Liver (tissue), 10 donors: ENCODE measurements at places on chromosomes 7 and 10. TPM values are rescaled to one million over a fixed set of nuclear protein-coding genes. Genes with fewer than 3 reads are reported as not detected.

Gene STEAP1B
- 0.28 TPM for total RNA-seq

Gene OR2A7
- total RNA-seq = 1.6 TPM

Gene ETV1
- total RNA-seq = 3.4 TPM

Gene GNAI1
- 22.5 TPM for total RNA-seq

Gene RBP3
- not detected for total RNA-seq

Gene DDC
- 74.9 TPM for total RNA-seq

Gene MOGAT3
- 4.2 TPM for total RNA-seq

Gene INSYN2A
- total RNA-seq = not detected

Gene CCDC6
- 14.3 TPM for total RNA-seq

Gene TRIM74
- 0.50 TPM for total RNA-seq

Gene LDB3
- total RNA-seq = 0.42 TPM

Gene CPVL
- 12.0 TPM for total RNA-seq

Gene GOLGA7B
- 0.59 TPM for total RNA-seq

Gene CLDN4
- 1.4 TPM for total RNA-seq

Gene CRYGN
- under 0.01 TPM for total RNA-seq

Gene MALRD1
- total RNA-seq = 0.59 TPM

Gene HOXA7
- total RNA-seq = under 0.01 TPM

Gene ABCB1
- total RNA-seq = 53.2 TPM

Gene AOAH
- 26.7 TPM for total RNA-seq

Gene HTR5A
- not detected for total RNA-seq

Gene ZNF503
- 1.6 TPM for total RNA-seq

Gene LRRD1
- not detected for total RNA-seq

Gene TRDMT1
- 2.4 TPM for total RNA-seq

Gene ACSL5
- 201 TPM for total RNA-seq

Gene KLLN
- total RNA-seq = 0.42 TPM

Gene CADPS2
- total RNA-seq = 41.1 TPM

Gene PLEKHS1
- not detected for total RNA-seq

Gene PILRA
- total RNA-seq = 3.5 TPM

Gene FOXL3
- not detected for total RNA-seq

Gene DKK1
- 0.08 TPM for total RNA-seq

Gene DNAJC12
- 16.4 TPM for total RNA-seq

Gene ITIH2
- 1,345 TPM for total RNA-seq

Gene MMD2
- not detected for total RNA-seq

Gene AKR1C2
- 129 TPM for total RNA-seq

Gene DLX6
- total RNA-seq = not detected

Gene PTPN20
- total RNA-seq = 1.4 TPM

Gene ZNF22
- total RNA-seq = 19.3 TPM

Gene HECW1
- not detected for total RNA-seq

Gene SLC18A2
- 0.92 TPM for total RNA-seq

Gene NKX1-2
- not detected for total RNA-seq

Gene MRLN
- not detected for total RNA-seq

Gene OR6B1
- total RNA-seq = 0.05 TPM

Gene NXPH1
- not detected for total RNA-seq

Gene WASHC2A
- 18.8 TPM for total RNA-seq

Gene TMEM72
- total RNA-seq = 0.33 TPM

Gene ADRA2A
- 0.50 TPM for total RNA-seq

Gene ZNF467
- 2.8 TPM for total RNA-seq

Gene RPEL1
- not detected for total RNA-seq

Gene PRF1
- 2.8 TPM for total RNA-seq

Gene LGI1
- 1.2 TPM for total RNA-seq

Gene JAZF1
- 17.8 TPM for total RNA-seq
